ENCODE measurements at places on chromosomes 11 and 22. TPM values are rescaled to one million over a fixed set of nuclear protein-coding genes. Genes with fewer than 3 reads are reported as not detected.
A peak's percentile ranks its signal among the peaks of the same experiment; 100 is the strongest.

GRCh38 chr11:95912902-95913560 lies 10.9 kb downstream of the MTMR2 start:
- DNase-seq, result no peak

- DNase-seq, result no peak
Observed at GRCh38 chr11:70124321-70125000, 46.3 kb downstream of the ANO1 start.

GRCh38 chr22:36323855-36324331 lies 63.9 kb downstream of the MYH9 start:
- DNase-seq, result no peak

- DNase-seq, result peak; percentile 39
Observed at GRCh38 chr22:38572065-38572464, 2.1 kb upstream of the DMC1 start.

- peak; percentile 53 for DNase-seq
Observed at GRCh38 chr11:6443269-6444003, 2.6 kb upstream of the HPX start.

GRCh38 chr11:23404225-23405160 lies 544.2 kb upstream of the CCDC179 start:
- DNase-seq, result no peak

GRCh38 chr11:72525466-72525865 lies 91.1 kb upstream of the CLPB start:
- no peak for DNase-seq

The GPHA2 gene
- total RNA-seq, result not detected

- DNase-seq, result peak; percentile 95
Observed at GRCh38 chr11:85718991-85719807, 33.2 kb upstream of the CCDC89 start.

The OR2D2 gene
- total RNA-seq, result not detected

- DNase-seq, result no peak
Observed at GRCh38 chr11:75718419-75719339, 1.0 kb downstream of the MOGAT2 start.

GRCh38 chr22:48402591-48403031 lies 1425.1 kb downstream of the BRD1 start:
- DNase-seq, result no peak

The ZNRD2 gene
- total RNA-seq, result 80.1 TPM

GRCh38 chr22:27267145-27267544 lies 534.4 kb downstream of the MN1 start:
- DNase-seq, result no peak

DNA sequence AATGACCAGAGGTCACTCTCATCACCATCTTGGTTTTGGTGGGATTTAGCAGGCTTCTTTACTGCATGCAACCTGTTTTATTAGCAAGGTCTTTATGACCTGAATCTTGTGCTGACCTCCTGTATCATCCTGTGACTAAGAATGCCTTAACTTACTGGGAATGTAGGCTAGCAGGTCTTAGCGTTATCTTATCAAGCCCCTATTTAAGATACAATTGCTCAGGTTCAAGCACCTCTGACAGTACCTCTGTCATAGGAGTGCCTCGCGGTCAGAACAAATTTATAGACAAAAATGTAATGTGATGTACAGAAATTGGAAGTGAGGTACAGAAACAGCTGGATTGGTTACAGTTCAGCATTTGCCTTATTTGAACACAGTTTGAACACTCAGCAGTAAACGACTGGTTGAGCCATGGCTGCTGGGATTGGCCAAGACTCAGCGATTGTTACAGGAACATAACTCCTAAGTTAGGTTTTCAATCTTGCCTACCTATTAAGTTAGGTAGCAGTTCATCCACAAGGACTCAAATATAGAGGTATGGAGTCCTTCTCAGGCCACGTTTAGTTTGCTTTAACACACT lies 16.1 kb upstream of the TMEM123 start:
- no peak for DNase-seq

GRCh38 chr11:1878137-1879031 lies 13.3 kb downstream of the PRR33 start:
- no peak for DNase-seq

The MIOX gene
- not detected for total RNA-seq

DNA sequence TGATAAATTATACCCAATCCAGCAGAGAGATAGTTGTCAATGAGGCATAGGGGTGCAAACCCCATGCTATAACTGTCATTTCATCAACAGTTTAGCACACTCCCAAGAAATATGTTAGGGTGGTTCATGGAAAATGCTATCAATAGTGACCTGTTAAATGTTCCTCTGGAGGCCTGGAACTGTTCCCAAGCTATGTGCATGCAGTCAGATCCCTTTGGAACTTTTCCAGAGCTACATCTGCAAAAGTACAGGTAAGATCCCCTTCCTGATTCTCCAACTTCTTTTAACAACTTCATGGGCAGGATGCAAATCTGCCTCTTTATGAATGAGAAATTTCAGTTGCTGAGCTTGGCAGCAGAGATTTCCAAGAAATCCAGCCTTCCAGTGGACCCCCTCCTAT lies 27.2 kb downstream of the ABTB2 start:
- no peak for DNase-seq

DNA sequence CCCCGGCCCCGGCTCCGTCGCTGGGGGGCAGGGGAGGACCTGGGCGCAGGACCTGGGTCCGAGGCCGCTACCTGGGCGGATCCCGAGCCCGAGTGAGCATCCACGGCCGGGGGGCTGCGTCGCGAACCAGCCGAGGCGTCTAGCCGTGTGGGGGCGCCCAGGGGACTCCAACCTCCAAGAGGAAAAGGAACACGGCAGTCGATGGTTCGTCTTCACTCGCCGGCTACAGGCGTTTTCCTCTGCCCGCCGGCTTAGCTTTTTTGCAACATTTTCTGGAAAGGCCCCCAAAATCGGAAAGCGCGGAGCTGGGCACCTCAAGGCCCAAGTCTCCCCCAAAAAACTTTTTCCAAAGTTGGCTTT lies 666 bp downstream of the PDGFB start:
- DNase-seq, result no peak

GRCh38 chr11:44747316-44747715 lies 20.6 kb downstream of the TSPAN18 start:
- no peak for DNase-seq

Data from H4 (cell line).